ENCODE measurements at places on chromosomes 12 and 14.

DNA sequence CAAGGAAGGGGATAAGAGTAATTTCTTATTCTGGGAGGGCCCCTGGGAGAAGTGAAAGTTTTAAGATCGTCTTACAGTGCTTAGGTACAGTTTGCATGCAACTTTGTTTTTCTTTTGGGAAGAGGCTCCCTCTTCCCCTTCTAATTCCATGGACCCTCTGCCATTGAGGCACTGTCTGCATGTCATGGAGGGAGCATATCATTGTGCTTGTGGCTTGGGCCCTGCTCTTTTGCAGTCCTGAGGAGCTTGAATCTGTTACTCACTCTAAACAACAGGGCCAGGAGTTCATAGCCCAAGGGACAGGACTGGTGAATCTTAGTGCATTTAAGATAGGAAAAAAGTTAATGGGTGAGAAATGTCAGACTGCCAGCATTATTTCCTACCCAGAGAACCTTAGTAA, 2.3 kb downstream of the UBE3B start:
- no peak for DNase-seq

DNA sequence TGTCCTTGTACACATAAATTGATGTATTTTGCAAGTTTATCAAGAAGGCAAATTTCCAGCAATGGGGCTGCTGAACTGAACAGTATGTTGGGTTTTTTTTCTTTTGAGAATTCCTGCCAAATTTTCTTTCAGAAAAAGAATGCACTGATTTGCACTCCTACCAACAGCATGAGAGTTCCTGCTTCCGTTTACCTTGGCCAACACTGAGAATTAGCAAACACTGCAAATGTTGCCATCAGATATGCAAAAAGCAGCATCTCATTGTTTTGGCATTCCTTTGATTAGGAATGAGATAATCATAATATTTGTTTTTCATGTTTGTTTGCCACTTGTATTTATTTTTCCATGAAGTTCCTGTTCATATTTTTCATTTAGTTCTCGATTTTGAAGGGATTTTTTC, 82.4 kb downstream of the RTN1 start:
- DNase-seq = no peak

DNA sequence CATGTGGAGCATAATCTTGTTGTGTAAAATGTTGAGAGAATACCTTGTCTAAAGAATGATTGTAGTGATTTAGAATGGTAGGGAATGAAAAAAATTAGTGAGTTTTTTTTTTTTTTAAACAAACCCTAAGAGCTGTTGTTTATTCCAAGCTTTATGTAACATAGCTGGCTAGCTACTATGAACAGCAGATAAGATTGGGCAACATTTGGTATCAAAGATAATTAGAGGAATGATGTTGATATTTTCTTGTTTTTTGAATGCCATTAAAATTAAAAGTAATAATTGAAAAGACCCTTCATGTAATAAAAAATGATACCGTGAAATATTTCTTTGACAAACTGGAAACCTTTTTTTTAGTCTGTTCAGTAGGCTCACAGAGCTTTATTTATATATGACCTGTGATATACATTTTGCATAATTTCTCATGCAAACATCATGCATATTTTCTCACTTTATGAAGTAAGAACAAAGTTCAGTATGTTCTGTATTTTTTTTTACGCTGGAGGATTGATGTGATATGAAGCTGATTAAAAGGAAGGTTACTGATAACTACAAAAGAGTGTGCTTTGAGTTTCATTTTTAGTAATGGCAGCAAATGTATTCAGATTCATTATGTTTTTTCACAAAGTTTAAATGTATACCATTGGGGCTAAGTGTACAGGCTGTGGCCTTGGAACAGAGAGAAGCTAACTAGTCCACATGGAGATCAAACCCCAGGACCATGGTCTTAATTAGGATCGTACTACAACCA, 8.1 kb downstream of the CPSF6 start:
- no peak for DNase-seq

DNA sequence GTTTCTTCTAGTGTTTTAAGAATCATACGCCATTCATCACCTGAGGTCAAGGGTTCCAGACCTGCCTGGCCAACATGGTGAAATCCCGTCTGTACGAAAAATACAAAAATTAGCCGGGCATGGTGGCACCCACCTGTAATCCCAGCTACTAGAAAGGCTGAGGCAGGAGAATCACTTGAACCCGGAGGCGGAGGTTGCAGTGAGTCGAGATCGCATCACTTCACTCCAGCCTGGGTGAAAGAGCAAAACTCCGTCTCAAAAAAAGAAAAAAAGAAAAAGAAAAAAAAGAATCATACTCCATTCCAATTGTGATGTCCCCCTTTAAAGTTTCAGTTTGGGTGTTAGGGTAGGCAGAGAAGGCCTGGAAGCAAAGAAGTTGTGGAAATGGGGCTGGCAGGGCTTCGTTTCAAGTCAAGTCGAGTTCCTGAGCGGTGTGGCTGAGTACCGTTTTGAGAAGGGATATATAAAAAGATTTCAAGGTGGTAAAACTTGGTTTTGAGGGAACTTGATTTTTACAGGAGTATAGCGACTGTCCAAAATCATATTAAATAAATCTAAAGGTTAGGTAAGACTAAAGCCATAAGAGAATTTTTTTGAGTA, 1.5 kb upstream of the TAOK3 start:
- DNase-seq = no peak

DNA sequence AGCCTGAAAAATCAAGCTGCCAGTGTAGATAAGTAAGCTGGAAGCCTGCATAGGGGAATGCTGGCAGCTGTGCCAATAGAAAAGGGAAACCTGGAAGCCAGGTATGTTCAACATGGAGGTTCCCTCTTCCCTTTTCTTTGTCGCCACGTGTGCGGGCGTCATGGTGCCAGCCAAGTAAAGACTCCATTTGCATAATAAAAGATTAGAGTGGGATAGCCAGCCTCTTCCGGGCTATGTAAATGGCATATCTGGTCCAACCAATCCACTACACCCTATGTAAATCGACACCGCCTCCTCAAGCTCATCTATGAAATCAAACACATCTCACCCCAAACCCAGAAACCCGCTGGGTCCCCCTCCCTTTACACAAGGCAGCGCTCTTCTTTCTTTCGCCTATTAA, 5.6 kb upstream of the ADGRD1 start:
- DNase-seq = no peak

- no peak for DNase-seq
These were observed 67.7 kb downstream of the EEA1 start for GRCh38 chr12:92861381-92861780.

- DNase-seq = no peak
These were observed 44.5 kb downstream of the LRRC9 start for GRCh38 chr14:59964251-59965007.

- DNase-seq = no peak
These were observed 86.8 kb downstream of the PDE3A start for GRCh38 chr12:20455001-20455706.

DNA sequence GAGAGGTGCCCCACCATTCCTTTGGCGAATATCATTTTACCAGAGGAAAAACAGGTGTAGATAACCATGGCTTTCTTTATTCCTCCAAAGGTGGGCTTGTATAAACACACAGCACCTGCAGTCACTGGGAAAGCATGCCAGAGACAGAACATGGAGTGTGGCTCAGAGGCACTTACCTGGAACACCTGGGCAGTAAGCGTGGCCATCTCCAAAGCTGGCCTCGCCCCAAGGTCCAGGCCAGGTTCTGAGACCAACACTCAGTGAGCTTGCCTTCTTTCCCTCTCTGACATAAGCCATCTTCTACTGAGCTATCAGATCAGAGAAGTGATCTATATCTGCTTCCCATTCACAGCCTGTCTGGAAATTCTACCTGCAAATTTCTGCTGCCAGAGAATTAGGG, 70.5 kb downstream of the NUAK1 start:
- no peak for DNase-seq

DNA sequence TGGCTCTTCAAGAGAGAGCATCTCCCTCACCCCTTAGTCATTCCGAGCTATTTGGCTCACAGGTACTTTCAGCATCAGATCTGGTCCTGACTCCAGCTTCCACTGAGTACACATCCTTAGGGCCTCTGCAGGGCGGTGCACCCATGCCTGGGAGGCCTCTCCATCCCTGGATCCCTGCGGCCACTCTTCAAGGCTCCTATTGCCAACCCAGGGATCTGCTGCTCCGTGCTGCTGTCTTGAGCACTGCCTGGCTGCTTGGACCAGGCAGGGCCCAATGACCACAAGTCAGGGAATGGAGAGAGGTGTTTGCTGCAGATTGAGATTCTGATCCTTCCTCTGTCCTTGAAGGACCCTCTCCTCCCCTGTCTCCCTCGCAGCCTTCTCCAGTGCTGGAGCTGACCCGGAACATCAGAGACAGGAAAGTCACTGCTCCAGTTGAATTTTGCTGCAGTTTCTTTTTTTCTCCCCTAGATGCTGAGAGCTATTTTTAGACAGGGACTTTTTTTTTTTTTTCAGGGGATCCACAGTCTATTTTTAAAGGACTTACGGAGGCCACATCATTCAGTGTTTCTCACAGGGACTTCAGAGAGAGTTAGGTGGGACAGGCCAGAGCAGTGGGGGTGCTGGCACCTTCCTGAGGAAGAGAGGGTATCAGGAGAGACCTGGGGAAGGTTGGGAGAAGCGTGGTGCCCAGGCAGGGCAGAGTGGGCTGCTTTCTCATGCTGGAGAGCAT, 50.1 kb upstream of the KCNA1 start:
- DNase-seq = no peak

DNA sequence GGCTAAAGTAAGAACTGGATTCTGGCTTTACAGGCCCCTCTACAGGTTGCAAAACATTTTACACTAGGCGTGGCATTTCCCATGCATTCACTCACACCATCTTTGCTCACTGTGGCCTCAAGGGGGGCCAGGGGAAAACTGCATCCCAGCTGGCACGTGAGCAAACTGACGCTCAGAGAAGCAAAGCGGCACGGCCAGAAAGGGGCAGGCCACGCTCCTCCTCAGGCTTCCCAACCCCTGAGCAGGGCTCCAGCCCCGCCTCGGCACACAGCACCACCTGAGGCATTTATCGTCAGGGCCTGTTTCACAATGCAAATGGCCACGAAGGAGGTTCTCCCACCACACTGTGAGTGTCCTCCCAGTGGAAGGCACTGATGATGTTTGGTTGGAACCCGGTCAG, 90.8 kb downstream of the BCL11B start:
- no peak for DNase-seq

GRCh38 chr12:131644481-131644880, 66.4 kb upstream of the SFSWAP start:
- no peak for DNase-seq

- no peak for DNase-seq
These were observed 376.7 kb downstream of the PDZRN4 start for GRCh38 chr12:41564816-41565215.

DNA sequence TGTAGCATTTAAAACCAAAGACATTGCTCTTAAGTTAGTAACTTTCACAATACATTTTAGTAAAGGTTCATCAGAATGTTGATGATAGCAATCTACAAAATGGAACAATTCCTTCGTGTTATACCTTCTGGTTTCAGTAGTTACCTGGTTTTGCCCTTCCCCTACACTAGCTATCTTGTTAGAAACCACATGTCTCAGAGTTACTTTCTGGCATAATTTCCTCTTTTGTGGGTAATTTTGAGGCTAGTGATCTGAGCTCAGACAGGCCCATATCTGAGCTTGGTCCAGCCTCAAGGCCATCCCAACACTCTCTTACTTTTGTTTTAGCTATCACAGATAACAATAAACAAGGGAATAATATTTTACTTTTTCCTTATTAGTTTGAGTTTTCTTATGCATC, 196.9 kb downstream of the KITLG start:
- DNase-seq = no peak

GRCh38 chr12:124543052-124543589, 24.3 kb downstream of the NCOR2 start:
- no peak for DNase-seq

GRCh38 chr14:71362282-71362681, 455.0 kb downstream of the PCNX1 start:
- no peak for DNase-seq

DNA sequence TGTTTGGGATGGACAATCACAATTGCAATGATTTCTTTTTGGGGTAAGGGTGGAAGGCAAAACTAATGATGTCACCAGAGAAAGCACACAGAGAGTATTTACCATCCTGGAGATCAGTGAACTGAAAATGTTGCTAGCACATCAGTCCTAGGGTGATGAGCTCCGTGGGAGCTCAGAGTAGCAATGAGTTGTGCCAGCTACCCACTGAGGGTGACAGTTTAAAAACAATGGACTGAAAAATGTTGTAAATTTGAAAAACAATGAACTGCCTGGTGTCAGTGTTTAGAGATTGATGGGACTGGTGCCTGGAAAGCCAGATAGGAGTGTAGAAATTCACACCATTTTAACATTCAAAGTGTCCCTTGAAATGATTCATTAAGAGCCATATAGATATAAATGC, 198.5 kb downstream of the ATP23 start:
- no peak for DNase-seq

DNA sequence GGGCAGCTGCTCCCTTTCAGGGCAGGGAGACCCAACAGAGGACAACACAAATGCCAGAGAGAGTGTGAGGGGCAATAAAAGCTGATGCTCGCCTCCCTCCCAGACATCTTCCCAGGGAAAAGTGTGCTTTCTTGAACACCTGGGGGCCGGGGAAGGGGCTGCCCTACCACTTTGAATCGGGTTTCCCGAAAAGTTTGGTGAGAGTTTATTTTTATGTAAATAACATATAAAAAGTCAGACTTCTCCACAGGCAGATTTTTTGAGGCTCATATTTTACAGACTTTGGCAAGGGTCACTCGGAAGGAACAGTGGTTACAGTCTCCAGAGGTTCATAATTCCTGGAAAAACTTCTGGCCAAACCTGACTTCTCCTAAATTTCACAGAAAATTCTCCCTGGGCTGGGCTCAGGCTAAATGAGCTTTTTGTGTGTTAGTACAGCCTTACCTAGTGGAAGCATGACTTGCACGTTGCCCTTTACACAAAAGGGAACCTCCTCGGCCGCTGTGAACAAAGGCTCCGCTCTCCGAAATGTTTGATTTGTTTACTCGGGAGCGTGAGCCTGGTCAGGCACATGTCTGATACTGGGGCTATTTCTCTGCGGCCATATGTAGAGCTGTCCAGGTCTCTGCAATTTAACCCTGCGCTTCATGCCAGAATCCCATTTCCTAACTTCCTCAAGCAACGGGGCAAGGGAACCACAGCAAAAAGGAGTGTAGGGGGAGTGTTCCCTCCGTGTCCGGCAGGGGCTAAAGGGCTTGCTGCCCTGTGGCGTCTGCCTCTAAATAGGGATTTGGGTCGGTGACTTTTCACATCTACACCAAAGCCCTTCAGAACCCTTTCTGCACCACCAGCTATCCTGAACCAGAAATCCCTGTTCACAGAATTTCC, 3.4 kb downstream of the RTL1 start:
- no peak for DNase-seq

- no peak for DNase-seq
These were observed 153.7 kb downstream of the ZFP36L1 start for GRCh38 chr14:68639000-68639757.

- no peak for DNase-seq
These were observed 11.6 kb upstream of the FAM177A1 start for GRCh38 chr14:35034440-35034833.

- DNase-seq = no peak
These were observed 9.1 kb downstream of the B4GALNT3 start for GRCh38 chr12:468671-469389.

Data from activated CD4-positive, alpha-beta T cell treated with anti-CD3 and anti-CD28 coated beads, Interleukin-2, amount 50 U/mL, for 4 hours (primary cell).